ENCODE measurements at places on chromosomes 5 and 9.

GRCh38 chr5:127685662-127686061 is 17.5 kb upstream of the CCDC192 start:
- no peak for DNase-seq

DNA sequence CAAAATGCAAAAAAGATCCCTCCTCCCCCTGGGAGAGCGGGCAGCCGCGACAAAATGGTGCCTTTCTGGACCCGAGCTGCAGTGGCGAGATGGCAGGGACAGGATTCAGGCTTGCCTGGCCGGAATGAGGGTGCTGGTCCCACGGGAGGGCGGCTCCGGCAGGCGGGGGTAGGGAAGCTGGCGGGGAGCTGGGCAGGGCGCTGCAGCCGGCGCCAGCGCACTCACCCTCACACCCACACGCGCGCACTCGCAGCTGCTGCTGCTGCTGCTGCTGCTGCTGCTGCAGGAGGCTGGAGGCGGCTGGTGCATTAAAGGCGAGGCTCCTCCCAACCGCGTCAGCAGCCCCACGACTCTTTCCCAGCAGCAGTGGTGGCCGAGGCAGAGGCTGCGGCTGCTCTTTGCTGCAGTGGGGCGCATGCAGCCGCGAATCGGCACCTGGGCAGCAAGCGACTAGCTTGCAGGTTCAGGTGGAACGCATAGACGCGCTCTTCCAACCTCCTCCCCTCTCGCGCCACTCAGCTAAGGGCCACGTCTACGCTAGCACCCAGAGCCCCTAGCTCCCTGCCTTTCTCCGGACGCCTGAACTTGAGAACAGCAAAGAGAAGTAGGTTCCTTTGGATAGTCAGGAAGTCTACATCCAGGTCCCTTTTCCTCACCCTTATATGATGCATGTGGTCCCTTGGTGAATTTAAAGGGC is at the start of gene PPP2R2B:
TSS of gene PPP2R2B (minus strand) at position 282 of the 697 bp plus-strand sequence.
- DNase-seq: peak; percentile 53

GRCh38 chr5:142694092-142694856 is 8.4 kb upstream of the FGF1 start:
- DNase-seq: no peak

DNA sequence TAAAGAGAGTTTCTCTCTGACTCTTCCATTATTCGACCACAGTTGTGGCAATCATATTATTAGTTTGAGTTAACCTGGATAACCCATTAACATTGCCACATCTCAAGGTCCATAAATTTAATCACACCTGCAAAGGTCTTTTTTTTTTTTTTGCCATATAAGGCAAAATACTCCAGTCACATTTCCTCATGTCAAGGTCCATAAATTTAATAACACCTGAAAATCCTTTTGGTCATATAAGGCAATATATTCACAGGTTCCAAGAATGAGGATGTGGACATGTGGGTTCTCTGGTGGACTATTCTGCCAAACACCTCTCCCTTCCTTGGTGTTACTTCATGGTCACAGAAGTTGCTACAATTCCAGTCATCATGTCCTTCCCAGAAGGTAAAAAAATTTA is 213.5 kb upstream of the COX7C start:
- no peak for DNase-seq

DNA sequence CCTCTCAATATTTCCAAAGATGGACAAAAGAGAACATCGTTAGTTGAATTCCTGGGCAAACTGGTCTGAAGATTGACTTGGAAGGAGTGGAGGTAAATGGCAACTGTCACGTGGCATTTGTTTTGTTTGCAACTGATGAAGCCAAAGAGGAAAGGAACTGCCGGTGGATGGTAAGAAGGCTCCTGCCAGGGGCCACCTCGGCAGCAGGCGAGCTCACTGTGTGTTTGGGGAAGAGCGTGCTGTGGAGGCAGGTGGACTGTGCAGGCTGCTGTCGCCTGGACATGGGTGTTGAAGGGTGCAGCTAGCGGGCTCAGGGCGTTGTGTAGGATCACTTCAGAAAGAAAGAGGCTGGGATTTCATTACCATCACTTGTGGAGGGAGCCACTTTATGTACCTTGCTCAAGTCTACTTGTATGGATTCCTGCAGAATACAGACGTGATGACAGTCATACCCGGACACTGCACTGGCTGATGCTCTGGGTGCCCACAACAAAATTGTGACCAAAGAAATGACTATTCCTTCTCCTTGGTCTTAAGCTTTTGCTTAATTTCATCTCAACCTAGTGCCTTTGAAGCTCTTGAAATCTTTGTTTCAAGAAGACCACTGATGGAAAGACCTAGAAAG is 72.7 kb downstream of the MAP1B start:
- no peak for DNase-seq

DNA sequence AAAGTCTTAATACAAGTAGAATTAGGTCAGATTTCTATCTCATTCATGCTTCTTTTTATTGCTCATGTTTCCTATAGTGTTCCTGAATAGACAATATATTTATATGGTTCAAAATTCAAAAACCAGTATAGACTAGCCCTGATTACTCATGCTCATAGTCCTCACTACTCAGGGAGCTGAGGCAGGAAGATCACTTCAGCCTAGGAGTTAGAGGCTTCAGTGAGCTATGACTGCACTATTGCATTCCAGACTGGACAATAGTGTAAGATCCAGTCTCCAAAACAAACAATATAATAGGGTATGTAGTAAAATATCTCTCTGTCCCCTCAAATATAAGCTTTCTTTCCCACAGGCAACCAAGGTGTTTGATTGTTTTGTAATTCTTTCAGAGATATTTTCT is 2.4 kb downstream of the ANKRD31 start:
- no peak for DNase-seq

- DNase-seq: no peak
Measured at GRCh38 chr9:88502552-88503034, 32.4 kb upstream of the NXNL2 start.

GRCh38 chr5:163815240-163815791 is 309.9 kb downstream of the MAT2B start:
- DNase-seq: no peak

GRCh38 chr5:7869474-7870136 is 657 bp downstream of the MTRR start:
- no peak for DNase-seq

GRCh38 chr5:153784277-153784676 is 254.4 kb downstream of the FAM114A2 start:
- no peak for DNase-seq

DNA sequence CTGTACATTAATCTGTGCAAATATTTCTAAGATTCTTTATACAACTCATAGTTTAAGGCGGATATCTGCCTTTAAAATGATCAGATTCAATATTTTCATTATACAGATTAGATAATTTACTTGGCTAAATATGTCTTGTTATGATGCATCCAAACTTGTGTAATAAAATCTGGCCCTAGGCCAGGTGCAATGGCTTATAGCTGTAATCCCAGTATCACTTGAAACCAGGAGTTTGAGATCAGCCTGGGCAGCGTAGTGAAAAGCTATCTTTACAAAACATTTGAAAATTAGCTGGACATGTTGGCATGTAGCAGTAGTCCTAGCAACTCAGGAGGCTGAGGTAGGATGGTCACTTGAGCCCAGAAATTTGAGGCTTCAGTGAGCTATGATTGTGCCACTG is 2002.2 kb upstream of the ACO1 start:
- no peak for DNase-seq

DNA sequence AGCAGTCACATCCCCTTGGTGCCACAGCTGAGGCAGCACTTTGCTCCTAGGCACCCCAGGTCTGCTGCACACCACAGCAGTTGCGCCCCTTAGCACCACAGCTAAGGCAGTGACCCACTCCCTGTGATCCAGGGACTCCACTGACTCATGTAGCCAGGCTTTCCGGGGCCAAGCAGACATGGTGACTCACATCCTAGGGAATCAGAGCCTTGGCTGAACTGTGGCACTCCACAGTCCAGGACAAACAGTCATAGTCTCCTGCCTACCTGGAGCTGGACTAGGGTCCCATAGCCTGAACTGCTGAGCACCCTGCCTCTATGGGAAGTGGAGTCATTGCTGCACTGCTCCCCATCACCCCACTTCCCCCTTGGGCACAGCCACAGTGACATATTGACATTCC is 338.7 kb downstream of the NPR3 start:
- no peak for DNase-seq

- DNase-seq: no peak
Measured at GRCh38 chr9:124122813-124123462, 111.4 kb downstream of the LHX2 start.

DNA sequence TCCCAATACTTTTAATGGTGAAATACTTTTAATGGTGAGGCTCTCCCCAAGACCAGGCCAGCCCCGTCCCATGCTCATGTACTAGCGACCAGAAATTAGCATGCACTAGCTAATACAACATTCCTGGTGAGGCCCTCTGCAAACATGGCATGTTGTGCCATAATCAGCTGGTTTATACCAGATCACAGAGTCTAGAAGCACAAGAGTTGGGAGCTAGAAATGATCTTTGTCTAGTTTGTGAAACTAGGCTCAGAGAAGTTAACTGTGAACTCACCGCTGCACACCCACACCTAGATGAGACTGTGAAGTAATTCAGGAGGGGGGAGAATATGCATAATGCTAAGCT is 37.4 kb downstream of the MTMR12 start:
- peak; percentile 14 for DNase-seq

DNA sequence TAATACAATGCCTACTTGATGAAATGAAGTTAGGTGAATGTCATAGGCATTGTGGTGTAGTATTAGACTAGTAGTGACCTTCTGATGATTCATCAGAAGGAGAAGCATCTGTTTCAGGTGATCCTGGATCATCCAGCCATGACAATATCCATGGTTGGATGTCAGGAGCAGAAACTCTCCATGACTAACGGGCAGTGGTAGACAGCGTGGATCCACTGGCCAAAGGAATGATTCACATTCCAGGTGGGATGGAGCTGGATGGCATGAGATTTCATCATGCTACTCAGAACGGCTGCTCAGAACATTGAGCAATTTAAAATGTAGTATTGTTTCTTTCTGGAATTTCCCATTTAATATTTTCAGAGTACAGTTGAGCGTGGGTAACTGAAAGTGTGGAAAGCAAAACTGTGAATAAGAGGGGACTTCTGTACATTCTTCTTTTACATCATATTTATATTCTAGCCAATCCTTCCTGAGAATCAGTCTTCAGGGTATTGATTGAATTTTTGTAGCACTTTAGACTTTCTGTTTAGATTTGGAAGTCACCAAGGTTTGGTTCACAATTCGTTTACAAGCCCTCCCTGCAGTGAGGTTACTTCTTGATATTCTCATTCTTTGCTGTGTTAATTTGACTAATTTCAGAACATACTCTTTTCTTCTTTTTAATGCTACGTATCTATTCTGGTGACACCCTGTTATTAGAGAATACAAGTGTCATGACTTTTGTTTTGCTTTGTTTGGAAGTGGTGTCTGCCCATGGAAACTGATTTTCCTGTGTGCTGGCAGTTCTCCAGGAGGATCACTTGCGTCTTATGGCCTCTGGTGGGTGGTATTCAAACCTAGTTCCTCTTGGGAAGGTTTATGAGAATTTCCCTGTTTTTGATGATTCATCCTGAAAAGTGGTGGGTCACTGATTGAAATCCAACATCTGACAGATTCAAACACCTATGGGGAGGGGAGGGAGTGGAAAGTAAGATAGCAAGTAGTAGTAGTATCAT is 12.2 kb upstream of the CLINT1 start:
- DNase-seq: no peak

DNA sequence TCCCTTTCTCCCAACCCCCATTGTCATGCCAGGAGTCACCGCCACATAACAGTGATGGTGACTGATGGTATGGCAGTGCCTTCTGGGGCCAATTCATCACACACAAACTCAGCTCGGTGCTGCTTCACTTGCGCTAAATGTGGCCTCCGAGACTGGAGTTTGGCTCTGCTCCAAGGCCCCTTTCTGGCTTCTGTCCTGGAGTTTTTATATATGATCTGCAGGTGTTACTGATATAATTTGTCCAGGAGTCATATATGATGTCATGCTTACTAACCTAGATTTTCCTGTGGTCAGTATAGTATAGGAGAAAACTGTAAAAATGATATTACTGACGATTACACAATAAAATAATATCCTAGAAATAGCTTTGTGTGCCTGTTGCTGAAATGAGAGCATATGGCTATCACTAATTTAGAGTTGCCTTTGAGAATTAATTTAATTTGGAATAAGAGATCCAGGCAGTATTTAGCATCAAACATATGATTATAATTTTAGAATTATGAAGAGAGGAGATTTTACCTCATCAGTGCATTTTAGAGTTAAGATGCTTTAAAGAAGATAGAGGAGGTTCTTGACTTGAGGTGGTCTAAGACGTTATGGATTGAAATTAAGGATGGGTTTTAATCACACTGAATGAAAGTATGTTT is 334.1 kb upstream of the CD180 start:
- DNase-seq: no peak

DNA sequence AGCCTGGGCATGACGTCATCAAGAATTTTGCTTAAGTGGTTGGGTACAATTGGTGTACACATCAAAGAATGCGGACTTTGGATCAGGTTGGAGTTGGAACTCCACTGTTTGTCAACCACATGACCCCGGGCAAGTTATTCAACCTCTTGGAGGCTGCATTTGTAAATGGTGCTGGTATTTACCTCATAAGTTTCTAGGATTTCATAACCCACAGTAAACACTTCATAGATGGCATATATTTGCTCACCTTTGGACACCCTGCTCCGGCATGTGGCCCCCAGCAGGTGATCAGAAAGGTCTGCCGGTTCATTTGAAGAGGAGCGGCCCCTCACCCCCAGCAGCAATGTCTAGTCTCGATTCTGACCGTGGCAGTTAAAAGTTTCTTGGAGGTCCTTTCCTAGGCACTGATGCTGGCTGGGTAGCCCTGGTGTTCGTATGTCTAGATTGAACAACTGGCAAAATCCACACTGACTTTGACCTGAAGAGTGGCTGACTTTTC is 60.6 kb downstream of the IL6ST start:
- DNase-seq: no peak

- no peak for DNase-seq
Measured at GRCh38 chr9:104080983-104081382, 13.1 kb upstream of the SMC2 start.

GRCh38 chr5:147093138-147093537 is 141.7 kb upstream of the STK32A start:
- no peak for DNase-seq

GRCh38 chr5:34791761-34792244 is 47.2 kb upstream of the TTC23L start:
- no peak for DNase-seq

DNA sequence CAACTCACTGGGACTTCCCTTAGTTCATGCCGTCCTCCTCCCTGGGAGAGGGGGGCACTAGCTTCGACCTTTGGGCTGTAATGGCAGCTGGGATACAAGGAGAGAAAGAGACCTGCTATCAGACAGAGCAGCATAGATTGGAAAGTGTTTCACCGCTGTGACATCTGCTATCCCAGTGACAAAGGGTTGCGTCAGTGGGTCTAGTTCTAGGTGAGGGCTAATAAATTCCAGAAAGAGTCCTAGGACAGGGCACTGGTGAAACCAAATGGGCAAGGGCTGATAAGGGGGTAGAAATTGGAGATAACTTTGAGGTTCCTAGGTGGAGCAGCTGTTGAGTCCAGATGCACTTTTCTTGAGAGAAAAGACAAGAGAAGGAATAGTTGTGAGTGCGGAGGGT is 62.5 kb downstream of the RASGRF2 start:
- DNase-seq: no peak

GRCh38 chr9:30628915-30629567 is 1755.4 kb upstream of the ACO1 start:
- DNase-seq: no peak

GRCh38 chr9:135607401-135608293 is 31.7 kb downstream of the GLT6D1 start:
- no peak for DNase-seq

- DNase-seq: no peak
Measured at GRCh38 chr5:160496784-160497183, 75.1 kb downstream of the PTTG1 start.

Measured in thyroid gland (tissue), 4 donors.